ENCODE measurements at places on chromosomes 2 and 18.
A peak's percentile ranks its signal among the peaks of the same experiment; 100 is the strongest.

- peak; percentile 27 for DNase-seq
Observed at GRCh38 chr18:63440219-63440618, 17.9 kb upstream of the VPS4B start.

DNA sequence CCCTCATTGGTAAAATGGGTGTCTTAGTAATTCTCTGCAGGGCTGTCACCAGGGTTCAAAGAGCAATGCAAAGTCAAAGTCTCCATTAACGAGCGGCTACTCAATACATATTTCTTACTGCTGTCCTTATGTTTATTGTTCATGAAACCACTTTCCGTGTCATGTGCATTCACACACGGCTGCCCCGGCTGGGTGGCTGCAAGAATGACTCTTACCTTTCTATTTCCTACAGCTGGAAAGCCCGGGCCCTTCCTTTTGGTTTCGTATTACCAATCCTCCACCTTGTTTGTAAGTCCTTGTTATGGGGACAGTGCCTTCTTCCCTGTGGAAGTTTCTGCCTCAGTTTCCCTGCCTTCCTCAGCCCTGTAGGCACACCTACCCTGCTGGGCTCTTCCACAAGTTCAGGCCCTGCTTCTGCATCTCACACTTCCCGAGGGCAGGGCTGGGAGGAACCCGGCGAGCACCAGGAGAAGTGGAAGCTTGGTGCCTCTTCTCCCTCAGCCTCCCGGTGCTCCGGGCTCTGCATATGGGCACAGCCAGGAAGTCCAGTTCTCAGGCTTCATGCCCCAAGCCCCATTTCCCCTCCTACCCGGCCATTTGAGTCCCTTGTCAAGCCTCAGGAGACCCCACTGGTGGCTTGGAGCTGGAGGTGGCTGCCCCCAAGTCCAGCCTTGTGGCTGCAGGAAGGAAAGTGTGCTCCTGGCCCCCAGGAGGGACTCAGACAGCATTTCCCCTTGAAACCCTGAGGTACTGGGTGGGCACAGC lies 18.7 kb upstream of the ACKR3 start:
- DNase-seq, result no peak

GRCh38 chr2:60840880-60841279 lies 40.5 kb upstream of the REL start:
- DNase-seq, result no peak

DNA sequence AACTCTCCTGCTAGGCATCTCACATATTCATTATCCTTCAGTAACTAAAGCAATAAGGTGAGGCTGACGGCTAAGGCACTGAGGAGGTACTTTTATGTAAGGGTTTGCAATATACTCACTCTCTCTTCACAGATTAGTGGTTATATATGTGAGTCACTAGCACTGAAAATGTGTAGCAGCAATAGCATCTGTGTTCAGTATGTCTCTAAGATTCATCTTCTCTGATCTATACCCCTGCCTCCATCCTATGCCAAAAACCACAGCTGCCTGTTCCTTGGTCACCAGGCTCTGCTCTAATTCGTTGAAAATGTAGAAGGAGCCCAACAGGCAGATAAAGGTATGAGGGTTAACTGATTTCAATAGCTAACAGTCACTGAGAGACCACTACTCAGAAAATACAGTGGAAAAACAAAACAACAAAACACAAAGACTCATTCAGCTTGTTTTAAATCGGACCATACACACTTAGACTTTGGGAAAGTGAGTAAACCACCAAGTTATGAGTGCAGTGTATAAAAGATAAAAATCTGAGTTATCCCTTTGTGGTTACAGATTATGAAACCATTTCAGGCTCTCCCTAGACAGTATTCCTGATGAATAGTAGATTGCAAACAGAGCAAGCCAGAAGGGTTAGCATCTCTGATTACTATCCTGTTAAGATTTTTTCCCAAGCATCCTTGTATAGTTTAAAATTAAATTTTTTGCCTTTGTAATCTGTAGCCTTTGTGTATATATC lies 75.3 kb upstream of the CYP26B1 start:
- no peak for DNase-seq

DNA sequence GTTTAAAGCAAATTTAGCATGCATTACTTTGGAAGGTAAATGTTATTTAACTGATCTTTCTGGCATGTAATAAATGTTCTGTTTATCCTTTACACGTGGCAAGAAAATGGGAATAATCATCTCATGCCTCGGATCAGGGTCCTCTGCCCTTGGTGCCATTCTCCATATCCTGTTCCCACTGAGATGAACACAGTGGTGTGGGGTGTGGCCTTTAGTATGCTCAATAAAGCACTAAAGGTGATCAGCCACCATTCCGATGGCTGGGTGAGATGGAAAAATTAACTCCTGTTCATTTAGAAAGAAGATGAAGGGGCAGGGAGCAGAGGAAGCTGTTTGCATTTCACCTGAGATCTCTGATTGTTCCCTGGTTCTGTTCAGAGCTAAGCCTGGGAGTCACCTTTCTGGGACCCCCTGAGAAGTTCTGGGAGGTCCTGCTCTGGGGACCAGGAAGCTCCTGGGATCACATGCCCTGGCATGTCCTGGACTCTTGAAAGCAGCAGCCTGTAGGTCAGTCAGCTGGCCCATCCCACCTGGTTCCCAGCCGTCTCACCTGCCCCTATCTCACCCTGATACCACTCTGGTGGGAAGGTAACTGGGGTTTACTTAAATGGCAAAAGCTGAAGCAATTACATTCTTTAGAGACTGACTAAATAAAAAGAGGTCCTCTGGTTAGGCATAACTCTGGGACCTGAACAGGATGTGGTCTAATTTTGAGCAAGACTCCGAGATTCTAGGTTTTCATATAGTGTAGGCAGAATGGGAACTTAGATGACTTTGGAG lies 288.9 kb upstream of the EPAS1 start:
- no peak for DNase-seq

DNA sequence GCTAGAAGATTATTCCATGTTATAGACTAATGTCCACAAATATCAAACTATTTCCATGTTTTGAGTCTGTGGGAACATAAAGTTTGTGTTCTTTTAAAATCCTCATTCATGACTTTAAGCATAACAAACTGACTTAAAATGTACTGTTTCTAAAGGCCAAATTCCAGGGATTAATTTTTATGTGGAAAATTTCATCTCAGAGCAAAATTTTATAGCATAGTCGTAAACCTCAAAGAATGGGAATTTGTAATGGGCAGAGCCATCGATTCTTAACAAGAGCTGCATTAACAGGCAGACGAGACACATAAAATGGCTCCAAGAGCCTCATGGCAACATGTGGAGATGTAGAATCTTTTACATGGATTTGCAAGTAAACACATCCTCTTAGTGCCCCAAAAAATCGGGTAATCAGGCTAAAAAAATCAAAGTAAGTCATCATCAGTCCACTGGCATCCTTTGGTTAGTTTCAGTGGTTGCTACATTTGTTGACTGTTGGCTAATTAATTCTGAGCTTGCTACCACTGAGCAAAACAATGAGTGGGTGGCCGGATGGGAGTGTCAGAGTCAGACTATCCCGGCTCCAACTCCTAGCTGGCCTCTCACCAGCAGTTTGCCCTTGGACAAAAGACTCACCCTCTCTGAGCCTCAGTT lies 119.6 kb downstream of the FAM210A start:
- no peak for DNase-seq

- DNase-seq, result no peak
Observed at GRCh38 chr2:3001615-3002560, 375.7 kb downstream of the EIPR1 start.

DNA sequence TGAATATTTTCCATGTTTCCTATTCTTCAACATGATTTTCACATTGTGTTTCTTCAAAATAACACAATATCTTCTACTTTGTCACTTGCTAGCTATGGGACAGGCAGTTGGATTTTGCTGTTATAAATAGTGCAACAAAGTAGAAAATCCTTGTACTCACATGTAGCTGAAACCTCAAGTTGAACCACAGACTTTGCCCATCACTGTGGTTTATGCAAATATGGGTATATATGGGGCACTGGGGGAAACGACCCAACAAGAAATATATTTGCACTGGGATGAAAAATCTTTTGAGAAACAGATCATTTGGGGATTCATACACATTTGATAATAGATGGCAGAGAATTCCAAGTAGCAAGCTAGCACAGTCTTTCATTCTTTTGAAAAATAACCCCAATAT lies 486.3 kb upstream of the MAP2 start:
- no peak for DNase-seq

DNA sequence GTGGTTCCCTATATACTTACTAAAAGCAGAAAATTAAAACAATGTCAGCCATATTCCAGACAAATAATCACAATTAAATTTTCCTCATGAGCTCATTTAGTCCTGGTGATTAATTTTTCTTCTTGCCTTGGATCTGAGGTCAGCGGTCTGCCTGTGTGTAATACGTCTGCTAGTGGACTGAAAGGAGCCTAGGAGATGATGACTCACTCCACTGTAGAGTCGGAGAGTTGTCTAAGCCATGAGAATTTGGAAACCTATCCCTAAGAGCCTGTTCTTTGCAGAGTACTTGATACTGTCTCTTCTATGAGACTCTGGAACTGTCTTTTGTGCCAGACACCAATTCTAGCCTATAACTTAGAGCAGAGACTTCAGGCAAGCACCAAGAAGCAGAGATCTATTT lies 94.2 kb upstream of the RAB27B start:
- DNase-seq, result no peak

DNA sequence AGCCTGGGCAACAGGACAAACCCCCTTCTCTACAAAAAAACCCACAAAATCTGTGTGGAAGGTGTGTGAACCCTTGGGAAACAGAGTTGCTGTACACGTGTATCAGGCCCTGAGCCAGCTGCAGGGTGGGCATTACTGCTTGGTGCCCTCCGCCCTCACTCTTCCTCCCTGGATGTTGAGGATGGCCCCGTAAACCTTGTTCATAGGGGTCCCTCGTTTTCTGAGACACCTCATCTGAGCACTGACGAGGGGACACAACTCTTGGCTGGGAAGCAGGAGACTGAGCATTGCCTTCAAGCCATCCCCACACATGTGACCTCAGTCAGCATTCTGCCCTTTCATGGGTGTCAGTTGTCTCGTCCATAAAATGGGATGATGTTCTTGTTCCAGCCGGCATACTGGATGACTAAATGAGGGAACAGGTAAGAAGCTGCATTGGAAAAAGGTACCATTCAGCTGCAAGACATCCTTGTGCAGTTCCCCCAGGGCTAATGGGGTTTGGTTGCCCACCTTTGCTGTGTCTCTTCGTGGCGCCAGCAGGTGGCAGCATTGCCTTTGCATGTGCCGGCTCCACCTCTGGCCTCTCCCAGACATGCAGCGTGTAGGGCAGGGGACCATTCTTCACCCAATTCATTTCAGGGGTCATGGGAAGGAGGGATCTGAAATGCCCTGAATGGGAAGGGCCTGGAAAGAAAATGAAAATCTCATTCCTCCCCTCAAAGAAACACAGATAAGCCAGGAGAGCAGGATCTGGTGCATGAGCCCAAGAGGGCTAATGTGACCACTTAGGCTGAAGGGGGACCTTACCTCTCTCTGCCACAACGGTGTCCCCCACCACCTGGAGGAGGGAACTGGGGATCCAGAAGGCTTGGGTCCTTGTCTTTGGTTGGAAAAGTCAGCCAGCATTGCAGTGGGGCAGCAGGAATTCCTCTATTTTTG lies 36.4 kb upstream of the HAAO start:
- DNase-seq, result peak; percentile 75

GRCh38 chr18:8224576-8224975 lies 384.7 kb upstream of the RAB12 start:
- DNase-seq, result no peak

DNA sequence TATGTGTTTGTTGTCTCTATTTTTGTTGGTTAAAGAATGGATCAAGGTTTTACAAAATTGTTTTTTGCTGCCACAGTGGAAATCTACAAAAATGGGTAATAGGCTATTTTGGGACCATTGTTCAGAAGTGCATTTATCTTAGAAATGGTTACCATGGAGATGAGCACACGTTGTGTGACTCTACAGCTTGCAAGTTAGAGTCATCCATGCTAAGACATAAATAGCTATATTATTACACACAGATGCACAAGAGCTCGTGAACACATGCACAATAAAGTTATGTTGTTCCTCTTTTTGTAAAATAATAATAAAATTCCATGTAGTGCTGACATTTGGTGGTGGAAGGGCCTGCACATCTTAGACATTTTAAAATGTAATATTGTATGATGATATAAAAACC lies 15.5 kb upstream of the DUSP19 start:
- no peak for DNase-seq

- DNase-seq, result no peak
Observed at GRCh38 chr2:33023728-33024500, 77.2 kb downstream of the LTBP1 start.

- no peak for DNase-seq
Observed at GRCh38 chr2:28642796-28643195, 108.8 kb upstream of the PPP1CB start.

DNA sequence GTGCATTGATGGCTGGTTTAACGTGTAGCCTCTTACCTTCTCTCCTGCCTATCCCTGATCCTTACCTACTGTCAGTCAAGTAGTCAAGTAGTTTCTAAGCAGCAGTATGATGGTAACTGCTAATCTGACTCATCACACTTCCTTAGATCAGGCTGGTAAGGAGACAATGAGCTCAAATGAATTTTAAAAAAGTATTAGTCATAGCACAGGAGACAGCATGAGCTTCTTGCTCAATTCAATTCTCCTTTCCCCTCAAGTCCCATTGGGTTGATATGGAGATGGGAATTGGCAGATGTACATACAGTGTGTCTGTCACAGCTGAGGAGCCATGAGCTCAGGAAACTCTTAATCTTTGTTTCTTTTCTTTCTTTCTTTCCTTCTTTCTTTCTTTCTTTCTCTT lies 799.7 kb downstream of the LRP1B start:
- no peak for DNase-seq

GRCh38 chr18:76941284-76941683 lies 118.9 kb downstream of the ZNF236 start:
- no peak for DNase-seq

- no peak for DNase-seq
Observed at GRCh38 chr2:165952741-165953211, 800 bp downstream of the TTC21B start.

DNA sequence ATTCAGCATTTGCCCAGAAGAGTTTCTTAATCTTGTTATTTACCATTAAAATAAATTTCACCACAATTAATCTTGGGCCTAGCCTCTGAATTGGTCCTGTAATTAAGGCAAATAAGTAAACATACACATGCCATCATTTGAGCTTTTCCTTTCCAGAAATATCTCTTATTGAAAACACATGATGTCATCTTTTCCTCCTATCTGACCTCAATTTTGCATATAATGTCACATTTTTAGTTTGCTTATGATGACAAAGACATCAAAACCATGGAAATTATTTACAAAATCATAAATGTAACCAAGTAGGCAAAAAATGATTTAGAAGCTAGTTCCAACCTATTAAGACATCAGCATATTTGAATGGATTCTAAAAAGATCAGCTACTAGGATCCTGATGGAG lies 915.5 kb downstream of the ERBB4 start:
- DNase-seq, result no peak

DNA sequence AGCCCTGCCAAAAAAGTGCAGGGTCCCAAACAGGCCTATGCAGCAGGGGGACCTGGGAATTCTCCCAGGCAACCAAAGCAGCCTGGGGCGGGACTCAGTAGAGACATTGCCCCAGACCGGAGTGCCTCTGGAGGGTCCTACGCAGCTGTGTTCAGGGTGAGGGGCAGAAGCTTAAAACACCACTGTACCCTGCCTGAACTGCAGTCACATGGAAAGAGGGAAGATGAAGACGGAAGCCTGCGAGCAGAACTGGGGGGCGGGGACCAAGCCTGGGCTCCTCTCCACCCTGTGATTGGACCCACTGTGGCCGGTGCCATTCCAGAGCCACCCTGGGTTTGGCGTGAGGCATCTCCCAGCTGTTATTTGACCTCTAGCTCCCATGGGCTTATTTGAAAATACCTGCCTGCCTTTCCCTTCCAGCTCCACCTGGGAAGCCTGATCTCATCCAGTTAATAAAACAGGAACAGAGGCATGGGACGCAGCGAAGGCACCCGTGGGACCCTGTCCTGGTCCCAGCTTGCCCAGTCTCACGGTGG lies 183.1 kb downstream of the SMAD2 start:
- no peak for DNase-seq

Measured in heart right ventricle (tissue), 16 donors.